ENCODE measurements at places on chromosomes 3 and 15. TPM values are rescaled to one million over a fixed set of nuclear protein-coding genes. Genes with fewer than 3 reads are reported as not detected.

The ITIH4 gene
- total RNA-seq: 6.8 TPM

The DPPA2 gene
- not detected for total RNA-seq

The EFHB gene
- 0.50 TPM for total RNA-seq

The POPDC2 gene
- total RNA-seq: 2.0 TPM

The TIMP4 gene
- not detected for total RNA-seq

The GABRG3 gene
- total RNA-seq: not detected

The LCTL gene
- not detected for total RNA-seq

The CKMT1A gene
- not detected for total RNA-seq

The HDAC11 gene
- total RNA-seq: 1.6 TPM

The PCSK6 gene
- total RNA-seq: 4.0 TPM

The IGSF11 gene
- not detected for total RNA-seq

The PCOLCE2 gene
- total RNA-seq: 2.0 TPM

The TMEM207 gene
- not detected for total RNA-seq

The ISL2 gene
- 0.22 TPM for total RNA-seq

The GLDN gene
- total RNA-seq: not detected
